SIG-M5 (cell line): ENCODE measurements at places on chromosomes 5 and 9.

GRCh38 chr5:2921651-2922050 lies 170.2 kb upstream of the IRX2 start:
- DNase-seq: no peak

DNA sequence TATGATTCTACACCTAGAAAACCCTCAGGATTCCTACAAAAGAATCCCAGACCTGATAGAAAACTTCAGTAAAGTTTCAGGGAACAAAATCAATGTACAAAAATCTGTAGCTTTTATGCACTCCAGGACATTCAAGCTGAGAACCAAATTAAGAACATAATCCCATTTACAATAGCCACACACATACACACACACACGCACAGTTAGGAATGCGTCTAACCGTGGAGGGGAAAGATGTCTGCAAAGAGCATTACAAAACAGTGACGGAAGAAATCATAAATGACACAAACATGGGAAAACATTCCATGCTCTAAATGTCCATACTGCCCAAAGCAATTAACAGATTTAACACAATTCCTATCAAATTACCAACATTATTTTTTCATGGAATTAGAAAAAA lies 51.4 kb upstream of the CAST start:
- DNase-seq: no peak

DNA sequence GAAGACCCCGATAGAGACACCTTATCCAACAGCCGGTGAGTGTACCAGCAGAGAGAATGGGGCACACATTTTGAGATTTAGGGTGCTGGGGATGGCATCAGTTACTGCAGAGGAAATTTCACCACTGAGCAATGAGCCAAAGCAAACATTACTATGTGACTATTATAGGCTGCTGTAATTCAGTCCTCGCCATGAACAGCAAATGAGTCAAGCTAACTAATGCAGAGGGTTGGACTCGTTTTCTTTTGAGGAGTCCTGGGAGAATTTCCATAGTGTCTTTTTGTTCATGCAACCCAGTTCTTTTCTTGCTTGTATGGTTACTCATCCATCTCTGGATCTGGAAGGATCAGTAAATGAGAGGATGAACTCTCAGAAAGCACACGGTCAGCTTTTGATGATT lies 323.8 kb downstream of the PSAT1 start:
- DNase-seq: no peak

GRCh38 chr5:157859227-157859575 lies 256 bp upstream of the CLINT1 start:
- DNase-seq: no peak

DNA sequence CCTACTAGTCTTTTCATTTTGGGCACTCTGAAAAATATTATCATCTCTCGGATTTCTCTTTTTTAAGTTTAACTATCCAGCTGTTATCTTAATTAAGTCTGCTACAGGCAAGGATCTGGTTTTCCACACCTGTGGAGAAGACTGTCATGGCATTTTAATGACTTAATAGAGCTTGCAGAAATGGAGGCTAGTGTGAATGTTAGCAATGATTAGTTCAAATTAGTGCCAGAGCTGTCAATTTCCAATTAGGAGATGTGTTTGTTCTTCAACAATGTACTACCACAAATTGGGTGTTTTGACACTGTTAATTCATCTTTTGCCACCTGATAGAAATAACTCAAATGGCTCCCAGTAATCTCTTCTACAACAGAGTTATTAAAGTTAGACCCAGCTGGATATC lies 2023.0 kb upstream of the CDH9 start:
- no peak for DNase-seq

DNA sequence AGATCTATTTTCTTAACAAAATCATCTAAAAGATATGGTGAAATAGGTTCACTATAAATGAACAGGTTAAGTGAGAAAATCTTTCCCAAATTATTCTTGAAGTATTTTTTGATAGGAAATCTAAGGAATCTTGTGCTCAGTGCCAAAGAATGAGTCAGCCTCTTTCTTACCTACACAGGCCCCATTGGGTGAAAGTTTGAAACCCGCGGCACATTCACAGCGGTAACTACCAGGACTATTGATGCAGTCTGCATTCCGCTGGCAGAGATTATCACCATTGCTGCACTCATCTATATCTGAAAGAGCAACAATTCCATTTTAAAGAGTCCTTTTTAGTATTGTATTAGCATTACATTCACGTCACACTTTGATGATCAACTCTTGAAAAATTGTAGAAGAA lies 221.8 kb downstream of the SLC12A2 start:
- no peak for DNase-seq

GRCh38 chr9:129987047-129987446 lies 55.9 kb downstream of the FNBP1 start:
- DNase-seq: no peak

- DNase-seq: no peak
Measured at GRCh38 chr9:94676446-94677131, 37.3 kb upstream of the FBP1 start.

DNA sequence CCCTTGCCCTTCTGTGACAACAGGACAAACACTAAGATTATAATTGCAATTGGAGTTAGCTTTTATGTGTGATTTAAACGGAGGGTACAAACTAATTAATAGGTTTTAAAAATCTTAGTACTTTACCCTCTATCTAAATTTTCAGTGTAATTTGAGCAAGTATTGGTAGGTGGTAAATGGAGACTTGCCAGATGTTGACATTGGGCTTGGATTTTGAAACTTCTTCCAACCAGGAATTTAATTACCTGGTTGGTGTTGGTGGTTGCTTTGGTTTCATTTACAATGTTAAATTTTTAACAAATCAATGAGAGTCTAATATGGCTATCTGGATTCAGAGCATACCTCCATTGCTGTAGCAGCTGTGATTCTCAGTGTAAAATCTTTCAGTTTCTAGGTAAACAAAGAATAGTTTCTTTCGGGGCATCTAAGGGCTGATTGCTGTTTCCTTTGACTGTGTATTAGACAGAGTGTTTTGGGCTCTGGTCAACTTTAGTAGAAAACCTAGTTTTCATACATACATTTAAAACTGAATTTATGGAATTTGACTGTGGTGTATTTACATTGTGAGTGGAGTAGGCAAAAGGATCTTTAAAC lies 1.9 kb downstream of the DAPK1 start:
- no peak for DNase-seq

DNA sequence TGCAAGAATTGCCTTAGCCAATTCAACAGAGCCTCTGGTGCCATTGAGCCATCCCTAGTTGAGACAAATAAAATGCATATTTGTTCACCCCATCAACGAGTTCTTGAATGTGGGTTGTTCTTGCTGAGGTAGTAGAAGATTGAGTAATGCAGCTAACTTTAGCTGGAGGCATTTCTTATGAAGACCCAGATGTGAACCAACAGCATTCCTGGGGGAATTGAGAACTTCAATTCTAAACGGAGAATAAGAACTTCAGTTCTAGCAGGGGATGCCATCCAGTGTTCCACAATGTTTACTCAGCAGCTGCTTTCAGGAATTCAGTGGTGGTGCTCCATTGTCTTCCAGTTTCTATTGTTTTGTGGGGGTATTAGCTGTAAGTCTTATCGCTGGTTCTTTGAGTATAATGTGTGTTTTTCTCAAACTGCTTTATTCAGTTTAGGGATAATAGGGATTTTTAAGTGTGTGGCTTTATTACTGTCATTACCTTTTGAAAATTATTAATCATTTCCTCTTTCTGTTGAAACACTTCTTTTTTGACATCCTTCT lies 1968.2 kb upstream of the NUDT12 start:
- no peak for DNase-seq

DNA sequence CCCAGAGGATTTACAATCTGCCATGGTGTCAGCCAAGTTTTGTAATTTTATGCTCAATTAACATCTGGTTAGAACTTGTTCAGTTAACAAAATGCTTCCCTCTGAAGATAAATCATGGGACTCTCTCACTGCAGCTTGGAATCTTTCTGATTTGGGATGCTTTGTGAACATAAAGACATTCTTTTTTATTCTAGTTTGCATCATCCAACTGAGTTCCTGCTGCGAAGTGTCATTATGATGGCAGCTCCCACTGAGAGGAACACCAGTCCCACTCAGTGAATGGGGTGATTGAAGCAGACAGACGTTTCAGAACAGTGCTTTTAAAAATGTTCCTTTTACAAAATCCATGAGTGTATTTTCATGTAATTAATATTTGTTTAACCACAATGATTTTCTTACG lies 863.8 kb downstream of the TLE4 start:
- no peak for DNase-seq

DNA sequence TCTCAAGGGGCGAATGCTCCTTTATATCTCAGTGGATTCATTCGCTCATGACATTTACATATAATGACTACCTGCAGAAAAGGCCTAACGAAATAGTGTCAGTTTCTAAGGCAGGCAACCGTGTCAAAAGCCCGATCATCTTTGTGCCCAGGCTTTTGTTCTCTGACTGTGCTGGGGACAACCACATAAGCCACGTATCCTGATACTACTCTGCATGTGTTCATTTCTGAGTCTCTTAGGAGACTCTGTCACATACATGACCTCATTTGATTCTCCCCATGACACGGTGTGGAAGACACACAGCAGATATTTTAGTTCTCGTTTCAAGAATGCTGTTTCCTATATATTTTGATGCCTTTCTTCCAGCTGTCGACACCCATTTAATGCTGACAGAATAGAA lies 598.5 kb downstream of the BNC2 start:
- no peak for DNase-seq

DNA sequence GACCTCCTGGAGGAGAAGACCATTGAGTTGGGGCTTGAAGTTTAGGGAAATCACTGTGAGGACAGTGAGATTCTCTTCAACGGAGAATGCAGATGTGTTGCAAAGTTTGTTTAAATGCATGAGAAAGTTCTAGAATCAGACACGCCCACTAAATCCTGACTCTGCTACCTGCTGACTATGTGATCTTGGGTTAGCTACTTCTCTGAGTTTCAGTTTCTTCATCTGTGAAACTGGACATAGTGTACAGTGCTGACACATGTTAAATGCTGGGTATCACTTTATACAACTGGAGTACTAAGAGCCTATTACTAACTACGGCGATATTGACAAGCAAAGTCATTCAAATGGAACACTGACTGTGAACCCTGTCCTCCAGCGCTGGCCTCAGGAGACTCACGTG lies 255.5 kb downstream of the HSPA4 start:
- no peak for DNase-seq
